ENCODE measurements at places on chromosomes 5 and 9.

DNA sequence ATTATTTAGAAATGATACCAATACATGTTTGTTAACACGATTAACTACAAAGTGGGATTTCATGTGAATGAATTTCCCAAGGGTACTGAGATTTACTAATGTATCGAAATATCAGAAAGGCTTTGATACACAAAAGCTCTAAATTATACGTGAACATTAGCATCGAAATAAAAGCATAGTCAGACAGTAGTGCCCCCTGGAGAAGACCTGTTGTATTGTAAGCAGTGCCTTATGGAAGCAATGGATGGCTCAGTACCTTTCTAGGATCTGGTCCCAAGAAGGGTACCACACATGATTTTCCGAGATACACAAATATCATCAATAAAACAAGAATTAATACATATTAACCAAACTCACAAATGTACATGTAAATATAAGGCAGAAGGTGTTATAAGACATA lies 153.8 kb downstream of the CDH12 start:
- H3K4me3 ChIP-seq, result no peak overlapping the region
- H3K27ac ChIP-seq, result no peak overlapping the region
- no peaks in the 10 kb centered on the region for H3K4me1 ChIP-seq
- H3K36me3 ChIP-seq, result no peaks in the 10 kb centered on the region
- no peak for DNase-seq
- no peaks in the 10 kb centered on the region for H3K27me3 ChIP-seq

DNA sequence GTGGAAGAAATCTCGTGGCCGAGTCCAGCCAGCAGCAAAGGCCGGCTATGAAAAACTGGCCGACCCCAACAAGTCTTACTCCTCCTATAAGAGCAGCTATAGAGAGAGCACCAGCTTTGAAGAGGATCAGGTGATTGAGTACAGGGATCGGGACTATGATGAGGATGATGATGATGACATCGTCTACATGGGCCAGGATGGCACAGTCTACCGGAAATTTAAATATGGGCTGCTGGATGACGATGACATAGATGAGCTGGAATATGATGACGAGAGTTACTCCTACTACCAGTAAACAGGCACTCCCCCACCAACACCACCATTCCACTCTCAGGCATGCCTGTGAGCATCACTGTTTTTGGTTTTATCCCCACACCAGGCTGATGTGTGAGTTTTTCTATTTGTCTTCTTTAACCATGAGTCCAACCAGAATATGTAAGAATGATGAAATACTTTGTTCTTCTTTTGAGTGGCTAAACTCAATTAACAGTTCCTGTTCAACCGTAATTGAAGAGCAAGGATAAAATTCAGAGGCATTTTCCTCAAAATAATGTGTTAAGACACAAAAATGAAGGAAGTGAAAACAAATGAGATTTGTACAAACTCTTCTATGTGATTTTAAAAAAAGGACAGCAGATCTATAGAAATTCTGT lies 35.5 kb downstream of the RFK start:
- no peak overlapping the region for H3K4me3 ChIP-seq
- H3K27me3 ChIP-seq, result no peaks in the 10 kb centered on the region
- no peaks in the 10 kb centered on the region for H3K36me3 ChIP-seq
- no peaks in the 10 kb centered on the region for H3K4me1 ChIP-seq
- no peak for DNase-seq

- no peaks in the 10 kb centered on the region for H3K36me3 ChIP-seq
- DNase-seq, result no peak
- no peak overlapping the region for H3K4me3 ChIP-seq
These were observed 128.0 kb upstream of the IL12B start for GRCh38 chr5:159458217-159458711.

- no peak for DNase-seq
- H3K27me3 ChIP-seq, result no peaks in the 10 kb centered on the region
- H3K4me1 ChIP-seq, result no peaks in the 10 kb centered on the region
- H3K4me3 ChIP-seq, result no peak overlapping the region
These were observed 13.5 kb downstream of the ZNF79 start for GRCh38 chr9:127437497-127438264.

- no peaks in the 10 kb centered on the region for H3K4me1 ChIP-seq
- no peak overlapping the region for H3K27ac ChIP-seq
- H3K36me3 ChIP-seq, result no peaks in the 10 kb centered on the region
- H3K27me3 ChIP-seq, result no peaks in the 10 kb centered on the region
- no peak overlapping the region for H3K4me3 ChIP-seq
These were observed 67.6 kb upstream of the RANBP3L start for GRCh38 chr5:36369219-36369690.

GRCh38 chr5:169781420-169782345 lies 144.6 kb downstream of the DOCK2 start:
- DNase-seq, result no peak
- no peaks in the 10 kb centered on the region for H3K27me3 ChIP-seq
- no peaks in the 10 kb centered on the region for H3K36me3 ChIP-seq
- H3K4me3 ChIP-seq, result no peak overlapping the region
- H3K27ac ChIP-seq, result no peak overlapping the region

- no peak overlapping the region for H3K4me3 ChIP-seq
- no peaks in the 10 kb centered on the region for H3K27me3 ChIP-seq
- no peaks in the 10 kb centered on the region for H3K36me3 ChIP-seq
- DNase-seq, result no peak
- H3K4me1 ChIP-seq, result peaks cover 4% of the 10 kb centered on the region
These were observed 36.4 kb downstream of the PARP8 start for GRCh38 chr5:50702615-50703366.

Measured in H9 (cell line).